Osteoblast (primary cell): ENCODE measurements at places on chromosomes 7 and 10. TPM values are rescaled to one million over a fixed set of nuclear protein-coding genes. Genes with fewer than 3 reads are reported as not detected.

Gene MICU1
- 79.6 and 90.5 TPM in 2 replicates for total RNA-seq

Gene CTAGE4
- 0.36 and 2.4 TPM in 2 replicates for total RNA-seq

Gene DNAAF5
- 19.7 and 22.4 TPM in 2 replicates for total RNA-seq

Gene PAPSS2
- 70.1 and 81.8 TPM in 2 replicates for total RNA-seq

Gene HOGA1
- 1.4 and 2.7 TPM in 2 replicates for total RNA-seq

Gene PLCE1
- total RNA-seq, result 6.2 and 7.7 TPM in 2 replicates

Gene PNLIPRP2
- not detected in 2 replicates for total RNA-seq

DNA sequence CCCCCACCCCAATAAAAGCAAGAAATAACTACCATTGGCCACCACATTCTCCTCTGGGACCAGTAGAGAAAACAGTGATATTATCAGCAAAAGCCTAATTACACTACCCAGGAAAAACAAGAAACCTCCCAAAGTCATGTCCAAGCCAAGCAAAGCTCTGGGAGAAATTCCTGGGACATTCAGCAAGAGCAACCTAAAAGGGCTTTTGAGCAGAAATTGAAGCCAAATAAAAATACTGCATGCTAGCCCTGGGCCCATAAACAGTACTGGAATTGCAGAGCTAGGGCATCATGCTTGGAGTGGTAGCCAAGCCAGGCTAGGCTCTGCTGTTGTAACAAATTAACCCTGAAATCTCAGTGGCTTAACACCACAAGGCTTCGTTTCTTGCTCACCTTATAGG is 347.9 kb downstream of the LRMDA start:
- no peak for DNase-seq

DNA sequence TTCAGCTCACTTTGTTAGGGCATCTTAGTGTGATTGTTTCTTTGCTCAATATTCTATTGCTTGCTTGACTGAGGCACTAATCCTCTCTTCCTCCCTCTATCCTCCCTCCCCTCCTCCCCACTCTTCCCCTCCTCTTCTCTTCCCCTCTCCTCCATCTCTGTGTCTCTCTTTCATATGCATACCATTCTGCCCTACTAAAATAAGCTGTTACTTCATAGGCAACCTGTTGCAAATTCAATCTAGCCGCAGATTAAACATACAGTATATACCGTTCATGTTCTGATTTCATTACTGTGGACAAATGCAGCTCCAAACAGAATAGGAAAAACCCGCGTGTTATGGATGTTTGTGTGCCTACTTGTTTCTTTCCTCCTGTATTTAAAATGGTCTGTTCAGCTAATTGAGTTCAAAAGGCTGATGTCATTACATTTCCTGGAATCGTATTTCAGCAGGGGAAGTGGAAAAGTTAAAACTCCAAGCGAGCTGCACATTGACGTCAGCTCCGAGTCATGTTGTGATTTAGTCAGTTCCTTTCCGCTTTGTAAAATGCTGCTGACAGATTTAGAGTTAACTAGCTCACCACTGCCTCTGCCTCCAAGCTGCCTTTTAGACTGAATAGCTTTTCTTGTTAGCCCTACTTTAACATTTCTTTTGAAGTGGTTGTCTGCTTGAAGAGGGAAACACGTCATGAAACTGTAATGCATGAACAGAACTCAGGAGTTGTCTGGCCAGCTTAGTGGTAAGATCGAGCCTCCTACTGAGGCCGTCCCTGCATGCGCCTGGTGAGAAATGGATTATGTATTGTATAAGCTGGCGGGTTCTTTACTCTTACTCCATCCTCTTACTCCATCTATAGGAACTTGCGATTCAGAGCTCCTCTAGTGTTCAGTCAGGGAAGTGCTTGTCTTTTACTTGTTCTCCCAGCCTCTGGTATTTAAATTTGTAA is 69.0 kb downstream of the CREM start:
- peak; percentile 80 for DNase-seq

- no peak for DNase-seq
Measured at GRCh38 chr10:112362833-112363232, 11.1 kb upstream of the ACSL5 start.

GRCh38 chr10:129199826-129200225 is 267.2 kb upstream of the MGMT start:
- DNase-seq, result no peak

DNA sequence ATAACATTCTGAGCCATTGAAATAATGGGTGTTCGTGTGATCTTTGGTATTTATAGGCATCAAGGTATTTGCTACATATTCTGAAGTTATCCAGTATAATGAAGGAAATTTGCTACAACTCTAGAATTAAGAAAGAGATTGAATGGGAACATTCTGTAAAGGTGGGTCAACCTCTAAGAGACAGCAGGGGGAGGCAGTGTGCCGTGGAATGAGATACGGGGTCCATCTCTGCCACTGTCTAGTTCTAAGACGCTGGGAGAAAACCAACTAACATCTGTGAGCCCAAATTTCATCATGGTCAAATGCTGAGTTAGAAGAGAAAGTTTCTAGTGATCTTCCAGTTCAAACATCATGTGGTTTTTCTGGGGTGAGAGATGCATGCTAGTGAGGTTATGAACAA is 368.9 kb downstream of the SORCS1 start:
- no peak for DNase-seq

DNA sequence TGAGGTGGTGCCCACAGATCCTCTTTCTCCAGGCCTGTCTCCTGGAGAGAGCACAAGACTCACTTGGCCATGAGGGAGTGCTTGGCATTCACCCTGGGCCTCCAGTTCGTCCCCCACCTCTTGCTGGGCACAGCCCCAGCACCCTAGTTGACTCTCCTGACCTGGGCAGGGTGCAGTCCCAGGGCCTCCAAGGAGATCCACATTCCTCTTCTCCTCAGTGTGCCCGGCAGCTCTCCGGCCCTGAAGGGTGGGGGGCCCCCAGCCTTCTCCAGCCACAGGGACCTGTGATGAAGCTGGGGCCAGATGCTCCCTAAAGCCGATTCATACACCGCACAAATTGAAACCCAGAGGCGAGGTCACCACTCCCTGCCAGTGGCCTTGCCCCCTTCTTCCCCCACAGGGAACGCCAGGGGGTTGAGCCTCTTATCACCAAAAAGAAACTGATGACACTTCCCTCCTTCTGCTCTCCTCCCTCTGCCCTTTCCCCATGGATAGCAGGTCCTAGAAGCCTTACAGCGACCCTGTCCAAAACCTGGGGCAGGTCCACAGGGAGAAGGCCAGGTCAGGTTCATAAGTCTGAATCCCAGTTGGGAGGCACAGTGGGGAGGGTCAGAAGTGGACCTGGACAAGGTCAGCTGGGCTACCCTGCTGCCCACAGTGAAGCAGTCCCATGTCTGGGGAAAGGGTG is 3.1 kb downstream of the EN2 start:
- peak; percentile 81 for DNase-seq

DNA sequence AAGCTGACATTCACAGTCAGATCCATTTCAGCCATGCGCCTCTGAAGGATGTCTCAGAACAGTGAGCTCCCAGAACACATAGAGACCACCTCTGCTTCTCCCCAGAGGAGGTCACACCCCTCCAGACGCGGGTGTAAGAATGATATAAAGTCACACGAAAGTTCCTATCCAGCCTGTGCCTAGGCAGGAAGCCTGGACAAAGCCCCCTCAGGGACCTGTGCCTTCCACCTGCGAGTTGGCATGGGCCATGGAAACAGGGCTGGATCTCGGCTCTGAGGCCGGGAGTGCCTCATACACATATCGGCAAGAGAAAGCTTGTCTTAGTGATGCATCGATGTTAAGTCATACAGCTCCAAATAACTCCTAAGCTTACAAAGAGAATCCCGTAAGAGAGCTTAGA is 5.0 kb downstream of the VIPR2 start:
- DNase-seq, result no peak

DNA sequence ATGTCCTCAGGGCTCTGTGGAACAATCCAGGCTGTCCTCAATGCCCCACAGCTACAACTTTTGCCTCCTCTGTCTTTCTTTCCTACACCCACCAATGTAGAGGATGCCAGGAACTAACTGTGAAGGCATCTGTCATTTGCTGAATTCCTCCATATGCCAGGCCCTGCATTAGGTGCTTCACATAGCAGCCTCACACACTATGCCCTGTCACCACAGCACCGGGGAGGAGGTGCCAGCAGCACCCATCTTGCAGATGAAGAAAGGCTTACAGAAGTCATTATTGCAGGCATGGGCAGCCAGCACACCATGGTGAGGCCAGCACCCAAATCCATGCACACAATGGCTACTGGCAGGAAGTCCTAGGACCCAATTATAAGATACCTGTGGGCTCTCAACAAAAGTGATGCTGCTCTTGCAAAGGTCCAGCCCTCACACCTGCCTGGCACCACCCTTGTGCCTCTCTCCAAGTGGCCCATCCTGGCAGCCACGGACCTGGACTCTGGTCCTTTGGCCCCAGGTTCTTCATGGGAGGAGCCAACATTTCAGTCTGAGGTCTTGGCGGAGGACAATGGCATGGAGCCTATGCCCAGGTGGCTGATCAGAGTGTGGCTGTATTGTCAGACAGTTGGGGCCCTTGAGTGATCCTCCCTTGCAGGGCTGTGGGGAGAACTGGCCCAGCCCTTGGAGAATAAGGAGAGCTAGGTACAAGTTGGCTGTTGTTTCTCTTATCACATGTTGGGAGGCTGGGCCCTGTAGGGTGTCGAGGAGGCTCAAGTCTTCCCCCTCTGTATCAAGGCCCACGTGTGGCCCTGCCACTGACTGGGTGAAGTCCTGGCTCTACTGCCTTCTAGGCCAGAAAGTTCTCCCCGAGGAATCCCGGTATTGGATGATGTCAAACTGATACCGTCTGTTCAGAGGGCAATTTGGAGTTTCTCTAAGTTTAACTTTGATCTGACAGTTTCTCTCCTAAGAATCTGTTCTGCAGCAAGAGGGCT is 14.4 kb upstream of the MYL7 start:
- peak; percentile 69 for DNase-seq

GRCh38 chr7:42763137-42763551 is 148.7 kb downstream of the C7orf25 start:
- DNase-seq, result no peak

DNA sequence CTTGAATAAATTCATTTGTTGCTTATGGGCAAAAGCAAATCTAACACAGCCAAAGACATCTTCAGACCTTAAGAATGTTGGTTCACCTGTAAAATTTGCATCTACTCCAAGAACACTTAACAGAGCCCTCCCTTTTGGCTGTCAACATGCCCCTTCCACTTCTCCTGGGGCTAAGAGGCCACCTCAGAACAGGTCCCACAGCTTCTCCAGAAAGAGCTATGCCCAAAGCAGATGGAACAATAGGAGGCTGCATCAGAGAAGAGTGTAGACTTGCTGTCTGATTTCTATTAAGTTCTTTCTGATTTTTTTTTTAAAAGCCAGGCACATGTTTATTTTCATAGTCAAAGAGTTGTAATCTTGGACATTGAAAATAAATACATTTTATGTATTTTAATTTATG is 26.1 kb upstream of the TRIL start:
- peak; percentile 46 for DNase-seq

- no peak for DNase-seq
Measured at GRCh38 chr10:94251568-94251967, 111.2 kb downstream of the NOC3L start.

DNA sequence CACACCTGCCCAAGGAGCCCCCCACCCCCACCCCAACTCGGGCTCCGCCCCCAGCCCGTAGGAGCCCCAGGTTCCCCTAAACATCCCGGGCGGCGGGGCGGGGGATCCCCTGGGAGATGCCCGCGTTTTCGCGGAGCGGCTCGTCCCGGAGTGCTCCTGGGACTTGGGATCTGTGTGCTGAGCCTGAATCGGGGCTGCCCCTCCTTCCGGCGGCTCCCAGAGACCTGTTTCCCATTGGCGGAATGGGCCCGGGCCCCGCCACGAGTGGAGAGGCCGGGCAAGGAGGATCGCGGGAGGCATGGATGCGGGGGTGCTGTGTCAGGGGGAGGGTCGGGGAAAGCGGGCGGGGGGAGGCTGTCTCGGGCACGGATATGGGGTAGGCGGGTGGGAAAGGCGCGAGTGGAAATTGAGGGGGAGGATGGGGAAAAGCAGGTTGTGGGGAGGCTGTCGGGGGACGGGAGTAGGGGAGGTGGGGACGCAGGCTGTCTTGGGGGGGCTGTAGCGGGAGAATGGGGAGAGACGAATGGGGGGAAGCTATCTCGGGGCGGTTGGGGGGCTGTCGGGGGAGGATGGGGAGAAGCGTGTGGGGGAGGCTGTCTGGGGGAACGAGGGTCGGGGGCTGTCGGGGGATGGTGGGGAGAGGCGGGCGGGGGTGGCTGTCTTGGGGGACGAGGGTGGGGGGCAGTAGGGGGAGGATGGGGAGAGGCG is 572 bp upstream of the BHLHA15 start:
- peak; percentile 98 for DNase-seq

- DNase-seq, result peak; percentile 96
Measured at GRCh38 chr10:75400163-75400770, 1.3 kb downstream of the ZNF503 start.

DNA sequence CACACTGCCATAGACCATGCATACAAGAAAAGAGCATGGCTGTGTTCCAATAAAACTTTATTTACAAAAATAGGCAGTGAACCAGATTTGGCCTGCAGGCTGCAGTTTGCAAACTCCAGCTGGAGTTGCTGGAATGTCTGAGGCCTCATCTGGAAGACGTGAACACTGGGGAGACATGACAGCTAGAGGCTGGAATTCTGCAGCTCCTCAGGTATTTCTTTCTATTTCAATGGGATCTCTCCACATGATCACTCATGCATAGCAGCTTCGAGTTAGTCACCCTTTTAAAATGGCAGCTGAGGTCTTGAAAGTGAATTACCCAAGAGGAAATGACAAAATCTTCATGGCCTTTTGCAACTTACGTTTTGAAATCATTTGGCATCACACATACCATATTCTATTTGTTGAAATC is 52.6 kb upstream of the BET1 start:
- DNase-seq, result no peak

DNA sequence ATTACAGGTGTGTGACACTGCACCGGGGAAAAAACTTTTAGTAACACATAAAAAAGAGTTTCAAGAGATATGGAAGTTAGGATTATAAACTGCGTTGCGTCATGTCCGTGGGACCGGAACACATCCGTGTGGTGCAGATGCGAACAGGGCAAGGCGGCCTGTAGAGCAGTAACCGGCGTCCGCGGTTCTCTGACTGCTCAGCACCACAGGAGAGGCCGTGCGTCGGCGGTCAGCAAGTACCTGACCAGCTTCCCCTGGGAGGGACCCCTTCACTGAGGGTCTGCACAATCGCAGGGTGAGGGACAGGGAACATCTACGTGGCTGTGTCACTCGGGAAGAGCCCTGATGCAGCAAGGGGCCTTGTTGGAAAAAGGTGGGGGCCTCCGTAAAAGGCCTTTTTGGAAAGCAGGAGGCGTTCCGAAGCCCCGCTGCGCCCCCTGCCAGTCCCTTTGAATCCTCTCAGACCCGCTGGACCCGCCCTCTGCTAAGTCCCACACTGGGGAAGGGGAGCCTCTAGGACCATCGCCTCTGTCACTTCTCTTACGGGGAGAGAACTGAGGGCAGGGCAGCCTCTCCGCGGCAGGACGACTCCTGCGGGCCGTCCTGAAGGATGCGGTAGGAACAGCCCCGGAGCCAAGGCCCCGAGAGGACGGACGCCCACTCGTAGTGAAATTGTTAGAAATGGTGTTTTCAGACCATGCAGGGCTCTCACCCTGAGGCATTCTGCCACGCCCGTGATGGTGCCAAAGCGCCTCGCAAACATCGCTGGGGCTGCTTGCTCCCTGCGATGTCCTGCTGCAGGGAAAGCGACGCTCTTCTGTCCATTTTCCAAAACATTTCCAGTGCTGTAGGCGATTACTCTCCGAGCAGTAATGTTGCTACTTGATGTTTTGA is 771.6 kb upstream of the COBL start:
- no peak for DNase-seq

GRCh38 chr10:101961591-101962498 is 94.1 kb downstream of the ARMH3 start:
- peak; percentile 79 for DNase-seq

- DNase-seq, result no peak
Measured at GRCh38 chr7:28458732-28459131, 46.4 kb downstream of the CREB5 start.
